Stimulated activated CD8-positive, alpha-beta memory T cell treated with anti-CD3 and anti-CD28 coated beads, Interleukin-4, amount 100 ng/mL, for 1 hour (primary cell): ENCODE measurements at places on chromosomes 4 and X.

DNA sequence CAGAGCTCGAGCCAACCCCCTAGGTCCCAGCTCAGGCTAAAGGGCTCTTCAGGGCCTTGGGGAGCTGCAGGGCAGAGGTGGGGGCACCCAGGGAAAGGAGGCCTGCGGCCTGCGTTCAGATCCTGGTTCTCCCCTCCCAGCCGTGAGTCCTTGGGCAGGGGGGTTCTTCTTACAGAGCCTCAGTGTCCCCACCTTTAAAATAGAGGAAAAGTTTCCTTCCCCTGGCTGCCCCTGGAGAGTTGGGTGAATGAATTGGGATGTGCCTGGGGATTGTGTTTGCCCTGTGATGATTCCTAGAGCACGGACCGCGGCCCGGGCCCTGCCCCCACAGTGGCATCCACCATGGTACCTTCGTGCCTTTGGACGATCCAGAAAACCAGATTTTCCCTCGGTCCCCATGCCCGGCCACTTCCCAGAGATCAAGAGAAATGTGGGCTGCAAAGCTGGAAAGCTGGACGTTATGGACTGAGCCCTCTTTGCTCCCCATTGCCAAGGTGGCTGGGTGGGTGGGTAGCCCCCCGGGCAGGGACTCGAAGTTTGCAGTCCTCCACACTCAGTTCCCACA lies 11.4 kb downstream of the HTRA3 start:
- no peak for DNase-seq

DNA sequence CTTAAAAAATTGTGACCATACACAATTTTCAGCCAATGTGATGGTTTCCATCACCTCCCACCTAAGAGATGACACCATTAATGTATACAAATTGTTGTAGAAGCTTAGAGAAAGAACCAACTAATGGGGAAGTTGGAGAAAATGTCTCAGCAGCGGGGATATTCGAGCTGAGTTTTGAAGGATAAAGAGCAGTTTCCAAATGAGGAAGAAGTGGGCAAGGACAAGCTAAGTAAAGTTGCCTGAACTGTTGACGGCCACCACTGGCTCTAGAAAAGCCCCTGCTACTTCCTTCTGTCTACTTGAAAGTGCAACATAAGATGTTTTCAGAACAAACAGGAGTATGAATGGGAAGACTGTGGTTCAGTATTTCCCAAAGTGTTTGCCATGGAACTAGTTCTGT lies 92.0 kb downstream of the CHRNA9 start:
- DNase-seq, result no peak

DNA sequence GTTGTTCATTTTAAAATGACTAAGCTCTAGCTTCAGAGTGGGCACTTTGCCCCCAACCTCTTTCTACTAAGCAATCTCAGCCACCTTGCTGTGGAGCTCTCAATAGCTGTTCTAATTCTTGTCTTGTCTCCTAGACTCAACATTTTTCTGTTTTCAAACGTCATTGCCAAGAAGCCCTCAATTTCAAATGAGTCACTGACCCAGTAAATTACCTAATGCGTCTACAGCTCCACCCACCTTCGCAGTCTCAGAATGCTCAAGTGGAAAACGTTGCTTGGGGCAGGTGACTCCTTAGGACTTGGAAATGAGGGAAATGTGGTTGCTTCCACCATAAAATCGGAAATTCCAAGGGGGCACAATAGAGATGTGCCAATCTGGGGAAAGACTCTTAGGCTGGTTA lies 59.0 kb downstream of the ING2 start:
- no peak for DNase-seq

GRCh38 chr4:154507156-154507555 lies 15.6 kb upstream of the DCHS2 start:
- no peak for DNase-seq

GRCh38 chrX:22097012-22097694 lies 65.0 kb downstream of the PHEX start:
- no peak for DNase-seq

DNA sequence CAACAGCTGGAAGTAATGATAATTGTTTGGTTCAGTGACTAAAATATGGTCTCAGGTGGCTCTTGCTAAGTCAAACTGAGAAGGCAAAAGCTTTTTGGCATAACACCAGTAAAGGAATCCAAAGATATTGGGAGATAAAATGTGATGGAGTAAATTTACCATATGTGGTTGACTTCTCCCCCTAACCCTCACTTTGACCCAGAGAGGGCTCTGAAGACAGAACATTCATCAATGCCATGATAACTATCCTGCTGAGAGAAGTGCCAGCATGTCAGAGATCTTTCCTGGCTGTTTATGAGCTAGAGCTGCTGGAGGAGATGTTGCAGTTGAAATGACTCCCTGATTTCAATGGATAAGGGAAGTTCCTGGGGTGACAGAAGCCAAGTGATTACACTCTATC lies 213.4 kb downstream of the SPCS3 start:
- no peak for DNase-seq

DNA sequence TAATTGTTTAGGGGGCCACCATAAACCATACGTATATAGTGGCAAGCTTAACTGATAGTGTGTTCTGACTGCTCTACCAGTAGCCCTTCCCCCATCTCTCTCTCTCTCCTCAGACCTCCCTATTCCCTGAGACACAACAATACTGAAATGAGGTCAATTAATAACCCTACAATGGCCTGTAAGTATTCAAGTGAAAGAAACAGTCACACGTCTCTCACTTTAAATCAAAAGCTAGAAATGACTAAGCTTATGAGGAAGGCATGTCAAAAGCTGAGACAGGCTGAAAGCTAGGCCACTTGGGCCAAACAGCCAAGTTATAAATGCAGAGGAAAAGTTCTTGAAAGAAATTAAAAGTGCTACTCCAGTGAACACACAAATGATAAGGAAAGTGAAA lies 78.0 kb downstream of the PRDM5 start:
- DNase-seq, result no peak

DNA sequence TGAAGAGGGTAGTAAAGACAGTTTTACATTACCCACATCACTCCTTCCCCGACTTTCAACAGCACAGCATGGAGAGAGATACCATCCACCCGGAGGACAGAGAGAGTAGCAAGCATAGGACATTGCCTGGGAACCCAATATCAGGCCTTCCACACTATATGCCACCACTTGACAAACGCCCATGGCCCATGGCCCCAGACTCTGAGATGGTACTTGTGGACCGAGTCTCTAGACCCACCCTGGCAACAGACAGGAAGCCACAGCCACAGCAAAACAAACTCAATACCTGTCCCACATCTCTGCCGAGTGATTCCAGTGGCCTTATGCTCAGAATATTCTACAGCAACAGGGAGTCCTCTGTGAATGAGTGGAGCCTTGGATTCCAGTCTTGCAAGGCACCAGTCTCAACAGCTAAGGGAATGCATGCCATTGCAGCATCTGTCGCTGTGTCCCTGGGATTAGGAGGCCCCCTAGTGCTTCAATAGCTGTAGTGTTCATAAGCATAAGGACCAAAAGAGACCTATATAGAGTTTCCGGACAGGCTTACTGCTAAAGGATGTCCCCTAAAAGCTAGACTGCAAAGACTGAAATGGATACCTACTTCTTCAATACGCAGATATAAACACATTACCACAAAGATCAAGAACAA lies 14.7 kb upstream of the CT55 start:
- DNase-seq, result no peak

- no peak for DNase-seq
Observed at GRCh38 chr4:61750810-61751209, 550.7 kb downstream of the ADGRL3 start.

DNA sequence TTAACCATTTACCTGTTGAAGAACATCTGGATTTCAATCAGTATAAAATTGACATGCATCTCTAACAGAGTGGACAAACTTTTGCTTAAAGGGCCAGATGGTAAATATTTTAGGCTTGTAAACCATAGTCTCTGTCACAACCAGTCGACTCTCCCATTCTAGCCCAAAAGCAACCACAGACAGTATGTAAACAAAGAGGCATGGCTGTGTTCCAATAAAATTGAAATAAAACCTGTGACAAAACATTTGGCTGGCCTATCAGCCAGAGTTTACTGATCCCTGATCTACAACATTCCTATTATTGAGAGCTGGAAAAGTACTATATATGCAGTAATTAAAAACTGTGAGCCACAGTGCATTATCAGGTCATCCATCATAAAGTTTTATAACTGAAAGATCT lies 3.2 kb downstream of the CENPC start:
- no peak for DNase-seq

DNA sequence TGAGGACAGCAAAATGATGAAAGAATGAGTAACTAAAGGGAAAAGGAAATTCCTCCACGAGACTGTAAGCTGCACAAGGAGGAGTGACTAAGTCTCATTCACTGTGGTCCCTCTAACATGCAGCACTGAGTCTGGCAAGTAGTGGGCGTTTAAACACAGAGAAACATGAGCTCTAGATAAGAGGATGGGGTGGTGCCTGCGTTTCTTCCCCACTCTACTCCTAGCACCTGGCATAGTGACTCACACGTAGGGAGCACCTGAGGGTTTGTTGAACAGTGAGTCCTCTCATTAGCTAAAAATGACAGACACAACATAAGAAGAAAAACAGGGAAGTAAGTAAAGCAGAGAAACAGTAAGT lies 105.8 kb upstream of the CBR4 start:
- DNase-seq, result no peak

- DNase-seq, result no peak
Observed at GRCh38 chrX:106039920-106040319, 1.4 kb upstream of the SERPINA7 start.

GRCh38 chr4:166989886-166990285 lies 244.4 kb downstream of the SPOCK3 start:
- DNase-seq, result no peak

GRCh38 chr4:43089730-43090129 lies 197.2 kb downstream of the GRXCR1 start:
- DNase-seq, result no peak
